T-helper 1 cell (primary cell): ENCODE measurements at places on chromosomes 3 and 15.

- no peak for DNase-seq
Observed at GRCh38 chr3:17307482-17307881, 422.7 kb downstream of the PLCL2 start.

- DNase-seq: no peak
Observed at GRCh38 chr3:106552351-106553043, 683.7 kb upstream of the CBLB start.

- DNase-seq: no peak
Observed at GRCh38 chr3:46668591-46668990, 24.9 kb downstream of the ALS2CL start.

DNA sequence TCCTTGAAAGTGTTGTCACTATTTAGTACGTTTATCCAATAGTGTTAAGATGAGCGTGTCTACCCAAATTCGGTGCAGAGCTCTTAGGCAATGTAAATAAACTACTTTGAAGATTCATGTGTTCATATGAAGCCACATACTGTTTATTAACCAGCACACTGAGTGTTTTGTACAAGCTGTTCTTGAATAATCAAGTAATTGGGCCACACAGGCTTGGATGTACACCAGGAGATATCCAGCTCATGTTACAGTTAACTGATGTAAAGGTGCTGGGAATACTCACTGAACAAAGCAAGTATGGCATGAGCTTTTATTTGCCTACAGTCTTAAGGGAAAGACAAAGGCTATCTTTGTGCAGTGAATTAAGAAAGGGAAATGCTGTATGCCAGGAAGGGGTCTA, 632 bp upstream of the DHX36 start:
- no peak for DNase-seq

- DNase-seq: no peak
Observed at GRCh38 chr15:60096157-60096556, 92.0 kb downstream of the FOXB1 start.

DNA sequence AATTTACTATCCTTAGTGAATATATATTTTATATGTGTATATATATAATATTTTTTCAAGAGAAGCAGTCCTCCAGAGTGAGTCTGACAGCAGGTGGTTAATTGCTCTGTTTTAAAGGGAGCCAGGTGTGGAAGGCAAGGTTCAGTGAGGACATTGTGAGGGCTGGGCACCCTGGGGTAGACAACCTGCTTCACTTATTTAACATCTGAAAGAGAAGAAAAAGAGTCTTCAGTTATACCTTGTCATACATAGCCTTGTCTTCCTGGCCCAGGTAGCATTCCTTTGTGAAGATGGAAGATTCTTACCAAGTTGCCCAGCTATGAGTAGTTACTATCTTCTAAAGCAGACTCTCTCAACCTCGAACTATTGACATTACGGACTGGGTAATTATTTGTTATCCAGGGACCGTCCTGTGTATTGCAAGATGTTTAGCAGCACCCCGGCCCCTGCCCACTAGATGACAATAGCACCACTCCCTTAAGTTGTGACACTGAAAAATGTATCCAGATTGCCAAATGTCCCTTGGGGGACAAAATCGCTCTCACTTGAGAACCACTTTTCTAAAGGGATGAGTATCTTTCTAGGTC, 336.0 kb upstream of the TRIM42 start:
- no peak for DNase-seq

DNA sequence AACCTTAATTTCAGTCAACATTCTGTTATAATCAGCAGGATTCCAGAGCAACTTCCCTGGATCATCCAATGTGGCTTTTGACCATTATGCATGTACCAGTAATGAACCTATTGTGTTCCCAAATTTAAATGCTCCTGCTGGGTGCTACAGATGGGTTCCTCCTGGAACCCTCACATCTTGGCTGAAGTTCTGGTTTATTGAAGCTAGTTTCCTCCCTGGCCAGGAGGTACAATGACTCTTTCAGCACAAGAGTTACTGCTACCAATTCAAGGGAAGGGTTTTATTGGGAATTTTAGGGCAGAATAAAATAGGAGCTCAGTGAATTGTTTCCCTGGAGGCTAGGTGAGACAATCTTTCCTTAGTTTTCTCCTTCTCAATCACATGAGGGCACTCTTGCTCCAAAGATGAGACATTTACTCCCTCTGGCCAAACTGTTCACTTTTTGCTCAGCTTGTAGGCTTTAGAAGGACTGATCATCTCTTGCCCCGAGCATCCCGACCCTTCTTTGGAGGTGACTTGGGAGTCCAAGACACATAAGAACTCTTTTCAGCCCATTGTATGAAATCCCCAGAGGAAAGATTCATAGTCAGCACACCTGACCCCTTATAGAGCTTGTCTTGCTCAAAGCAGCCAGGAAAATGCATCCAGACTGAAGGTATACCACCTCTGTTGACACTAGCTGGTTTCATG, 8.8 kb upstream of the NPHP3 start:
- no peak for DNase-seq

- no peak for DNase-seq
Observed at GRCh38 chr3:171284308-171285075, 175.7 kb downstream of the TNIK start.

- DNase-seq: no peak
Observed at GRCh38 chr3:47762233-47762632, 19.5 kb downstream of the SMARCC1 start.

DNA sequence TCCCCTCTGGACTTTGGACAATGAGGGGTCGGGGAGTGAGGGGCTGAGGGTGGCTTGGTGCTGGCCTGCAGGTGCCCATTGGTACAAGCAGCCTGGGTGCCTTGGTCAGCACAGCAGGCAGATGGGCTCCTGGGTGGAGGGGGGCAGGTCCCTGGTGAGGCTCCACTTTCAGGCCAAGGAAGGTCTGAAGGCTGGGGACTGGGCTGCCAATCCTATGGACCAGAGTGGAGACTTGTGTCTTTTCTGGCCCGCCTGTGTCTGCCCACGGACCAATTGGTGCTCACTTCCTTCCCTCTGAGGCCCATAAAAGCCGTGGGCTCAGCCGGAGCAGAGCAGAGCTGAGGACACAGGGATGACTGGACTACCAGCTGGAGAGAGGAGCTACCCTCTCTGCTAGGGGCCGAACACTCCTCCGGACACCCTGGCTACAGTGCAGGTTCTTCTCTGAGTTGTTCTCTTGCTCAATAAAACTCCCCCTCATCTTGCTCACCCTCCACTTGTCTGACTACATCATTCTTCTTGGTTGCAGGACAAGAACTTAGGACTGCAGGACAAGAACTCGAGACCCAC, 31.9 kb upstream of the IREB2 start:
- DNase-seq: no peak

DNA sequence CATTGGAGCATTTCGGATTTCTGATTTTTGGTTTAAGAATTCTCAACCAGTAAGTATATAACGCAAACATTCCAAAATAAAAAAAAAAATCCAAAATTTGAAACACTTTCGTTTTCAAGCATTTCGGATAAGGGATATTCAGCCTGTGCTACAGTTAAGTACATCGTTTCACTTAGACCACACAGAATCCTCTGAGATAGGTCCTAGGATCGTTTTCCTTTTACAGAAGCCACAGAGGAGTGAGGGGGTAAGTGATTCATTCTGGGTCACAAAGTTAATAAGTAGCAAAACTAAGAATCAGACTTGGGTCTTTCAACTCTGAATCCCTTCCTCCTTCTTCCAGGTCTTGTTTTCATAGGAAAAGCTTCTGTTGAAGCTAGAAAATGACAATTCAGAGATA, 249.3 kb downstream of the BBX start:
- DNase-seq: no peak
